ENCODE measurements at places on chromosomes 13 and 19.

DNA sequence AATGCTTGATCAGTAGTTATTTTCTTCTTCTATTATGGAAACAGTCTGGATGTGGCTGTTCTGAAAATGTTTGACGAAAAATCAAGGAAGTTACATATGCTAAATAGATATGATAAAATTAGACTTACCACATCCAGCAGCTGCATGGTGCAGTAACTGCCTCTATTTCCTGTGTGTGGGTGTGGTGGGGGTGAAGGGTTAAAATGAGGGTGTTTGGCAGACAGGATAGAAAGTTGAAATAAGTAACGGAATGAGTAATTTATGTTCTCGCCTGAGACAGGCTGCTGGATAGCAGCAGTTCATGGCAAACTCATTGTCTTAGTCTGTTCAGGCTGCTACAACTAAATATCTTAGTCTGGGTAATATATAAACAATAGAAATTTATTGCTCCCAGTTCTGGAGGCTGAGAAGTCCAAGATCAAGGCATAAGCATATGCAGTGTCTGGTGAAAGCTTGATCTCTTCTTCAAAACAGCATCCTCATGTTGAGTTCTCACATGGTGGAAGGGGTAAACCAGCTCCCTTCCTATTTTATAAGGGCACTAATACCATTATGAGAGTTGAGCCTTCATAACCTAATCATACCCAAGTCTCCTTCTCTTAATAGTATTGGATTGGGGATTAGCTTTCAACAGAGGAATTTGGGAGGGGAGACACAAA lies 1248.9 kb downstream of the SLITRK5 start:
- H3K36me3 ChIP-seq = no peaks in the 10 kb centered on the region
- no peaks in the 10 kb centered on the region for H3K4me1 ChIP-seq

DNA sequence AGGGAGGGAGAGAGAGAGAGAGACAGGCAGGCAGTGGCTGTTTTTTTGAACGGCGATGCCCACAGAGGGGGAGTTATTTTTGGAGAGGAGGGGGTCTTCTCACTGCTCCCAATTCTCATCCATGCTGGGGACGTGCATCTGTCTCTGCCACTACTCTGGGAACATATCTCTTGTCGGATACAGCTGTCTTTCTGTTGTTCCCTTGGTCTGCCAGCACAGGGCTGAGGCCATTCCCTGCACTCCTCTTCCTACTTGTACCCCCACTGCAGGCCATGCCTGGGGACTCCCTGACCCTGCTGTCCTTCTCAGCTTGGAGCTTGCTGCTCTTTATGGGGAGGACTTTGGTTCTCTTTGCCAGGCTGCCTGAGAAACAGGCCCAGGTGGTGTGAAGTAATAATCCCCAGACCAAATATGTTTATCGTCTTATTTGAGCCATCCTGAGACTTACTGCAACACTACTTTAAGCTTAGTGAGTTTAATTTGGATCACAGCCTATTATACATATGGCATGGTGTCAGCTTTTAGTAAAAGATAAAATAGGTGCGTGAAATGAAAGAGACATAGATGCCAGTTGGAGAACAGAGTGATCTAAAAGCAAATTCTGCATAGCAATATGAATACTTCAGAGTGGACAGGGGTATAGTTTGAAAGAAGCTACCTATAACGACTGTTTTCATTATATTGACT lies 19.1 kb downstream of the LRCH1 start:
- H3K4me3 ChIP-seq = peak overlapping the region; percentile 18
- no peaks in the 10 kb centered on the region for H3K36me3 ChIP-seq
- peaks cover 49% of the 10 kb centered on the region for H3K4me1 ChIP-seq
- no peaks in the 10 kb centered on the region for H3K27me3 ChIP-seq
- DNase-seq = peak; percentile 72

- H3K36me3 ChIP-seq = no peaks in the 10 kb centered on the region
- peak; percentile 10 for DNase-seq
- no peaks in the 10 kb centered on the region for H3K27me3 ChIP-seq
- H3K27ac ChIP-seq = no peak overlapping the region
Observed at GRCh38 chr13:98372876-98373275, 195.8 kb upstream of the RNF113B start.

- H3K27ac ChIP-seq = no peak overlapping the region
- no peaks in the 10 kb centered on the region for H3K27me3 ChIP-seq
- no peaks in the 10 kb centered on the region for H3K4me1 ChIP-seq
Observed at GRCh38 chr13:92913840-92914239, 312.8 kb upstream of the GPC6 start.

All from SJCRH30 (cell line).